ENCODE measurements at places on chromosomes 12 and 14. TPM values are rescaled to one million over a fixed set of nuclear protein-coding genes. Genes with fewer than 3 reads are reported as not detected.

The LRP1-AS gene
- total RNA-seq, result not detected

- no peaks in the 10 kb centered on the region for H3K27me3 ChIP-seq
- H3K4me3 ChIP-seq, result no peak overlapping the region
- no peak for ATAC-seq
- H3K27ac ChIP-seq, result no peak overlapping the region
- H3K4me1 ChIP-seq, result peaks cover 32% of the 10 kb centered on the region
- no peaks in the 10 kb centered on the region for H3K36me3 ChIP-seq
Observed at GRCh38 chr14:60756847-60757246, 22.3 kb downstream of the MNAT1 start.

- no peaks in the 10 kb centered on the region for H3K27me3 ChIP-seq
- no peak overlapping the region for H3K27ac ChIP-seq
- no peaks in the 10 kb centered on the region for H3K4me1 ChIP-seq
- ATAC-seq, result peak; percentile 47
- no peaks in the 10 kb centered on the region for H3K36me3 ChIP-seq
Observed at GRCh38 chr12:32365473-32366064, 33.8 kb upstream of the FGD4 start.

The BHLHE41 gene
- not detected for total RNA-seq

The KLRG1 gene
- total RNA-seq, result 3.0 TPM

- no peaks in the 10 kb centered on the region for H3K4me1 ChIP-seq
- no peak overlapping the region for H3K4me3 ChIP-seq
- no peak overlapping the region for H3K27ac ChIP-seq
- H3K27me3 ChIP-seq, result peaks cover 17% of the 10 kb centered on the region
- H3K36me3 ChIP-seq, result no peaks in the 10 kb centered on the region
Observed at GRCh38 chr12:48556631-48557030, 13.2 kb downstream of the LALBA start.
